ENCODE measurements at places on chromosomes 5 and 9. TPM values are rescaled to one million over a fixed set of nuclear protein-coding genes. Genes with fewer than 3 reads are reported as not detected.

DEPDC1B gene
- 0.30 TPM for total RNA-seq

GLRA1 gene
- total RNA-seq, result not detected

IL3 gene
- not detected for total RNA-seq

IGFBPL1 gene
- not detected for total RNA-seq

C5orf52 gene
- total RNA-seq, result not detected

SLC4A9 gene
- total RNA-seq, result 0.44 TPM

C9orf153 gene
- total RNA-seq, result 0.38 TPM

TERT gene
- not detected for total RNA-seq

- no peak for DNase-seq
These were observed 20.7 kb upstream of the TRMT10B start for GRCh38 chr9:37732952-37733351.

DNA sequence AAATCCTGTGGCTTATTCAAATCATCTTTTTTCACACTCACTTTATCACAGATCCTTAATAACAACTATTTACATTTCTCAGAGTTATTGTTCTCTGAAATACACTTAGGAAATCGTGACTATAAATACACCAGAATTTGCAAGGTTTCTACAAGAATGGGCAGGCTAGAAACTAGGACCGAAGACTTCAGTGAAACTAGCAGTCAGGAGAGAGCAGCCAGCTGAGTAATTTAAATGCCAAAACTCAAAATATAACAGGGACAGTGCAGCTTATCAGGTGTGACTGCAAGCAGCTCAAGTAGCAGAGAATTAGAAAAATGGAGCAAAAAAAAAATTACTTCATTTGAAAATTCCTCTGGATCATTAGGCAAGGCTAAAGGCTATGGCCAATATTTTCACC is 719.3 kb upstream of the ZNF608 start:
- no peak for DNase-seq

DNA sequence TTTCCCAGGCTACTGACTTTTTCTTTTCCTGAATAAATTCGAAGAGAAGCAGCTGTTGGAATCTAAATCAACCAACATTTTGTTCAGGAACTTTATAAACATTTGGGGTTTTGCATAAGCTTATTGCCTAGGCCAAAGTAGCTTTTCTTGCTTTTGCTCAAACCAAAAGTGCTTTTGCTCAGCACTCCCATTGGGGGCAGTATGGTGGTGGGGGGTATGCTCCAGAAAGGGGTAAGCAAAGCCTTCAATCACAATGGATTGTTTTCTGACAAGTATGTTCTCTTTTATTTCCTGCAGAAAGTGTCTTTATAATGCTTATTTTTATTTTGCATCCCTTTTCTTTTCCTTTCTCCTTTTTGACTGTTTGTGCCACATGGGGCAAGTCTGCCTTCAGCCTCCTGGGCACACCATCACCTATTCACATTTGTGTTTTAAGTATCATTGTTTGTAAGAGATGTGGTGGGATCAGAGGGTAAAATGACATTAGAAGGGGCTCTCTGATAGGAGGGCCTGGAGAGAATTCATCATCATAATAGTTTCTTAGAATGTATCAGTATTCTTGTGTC is 86.0 kb downstream of the PRDM6 start:
- DNase-seq, result no peak

- DNase-seq, result no peak
These were observed 236.3 kb downstream of the NSG2 start for GRCh38 chr5:174281855-174282254.

- DNase-seq, result no peak
These were observed 140.8 kb upstream of the ADAMTSL1 start for GRCh38 chr9:18333157-18333556.

DNA sequence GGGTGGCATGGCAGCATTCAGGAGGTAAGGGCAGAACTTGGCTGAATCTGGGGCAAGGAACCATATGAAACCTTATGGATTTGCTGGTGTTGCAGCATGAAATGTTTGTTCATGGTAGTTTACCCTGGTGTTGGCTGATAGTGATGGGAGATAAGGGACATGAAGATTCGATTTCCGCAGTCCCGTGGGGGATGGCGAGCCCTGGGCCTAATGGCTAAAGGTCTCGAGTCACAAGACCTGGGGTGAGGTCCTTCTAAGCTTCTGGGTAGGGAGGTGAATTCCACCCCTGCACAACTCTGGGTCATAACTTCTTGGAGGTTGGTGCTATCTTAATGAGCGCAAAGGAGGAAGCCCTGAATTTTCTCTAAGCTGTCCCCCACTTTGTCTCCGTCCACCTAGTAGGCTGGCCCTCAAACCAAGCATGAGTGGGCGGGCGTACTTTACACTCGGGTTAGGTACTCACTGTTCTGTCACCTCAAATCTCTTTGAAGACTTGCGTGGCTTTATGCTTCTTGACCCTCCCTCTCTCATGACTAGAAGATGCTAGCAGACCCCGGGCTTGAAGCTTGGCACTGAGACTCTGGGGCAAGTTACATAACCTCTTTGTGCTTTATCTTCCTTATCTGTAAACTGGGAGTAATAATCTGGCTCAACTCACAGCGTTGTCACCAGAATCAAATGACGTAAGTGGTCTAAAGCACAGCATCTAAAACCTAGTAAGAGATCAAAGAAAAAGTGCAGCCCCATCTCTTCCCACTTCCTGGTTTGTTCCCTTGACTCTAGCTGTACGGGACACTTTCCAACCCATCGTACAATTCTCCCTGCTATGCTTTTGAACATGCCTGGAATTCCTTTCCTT is 72.5 kb downstream of the BASP1 start:
- DNase-seq, result no peak

GRCh38 chr5:78280261-78280660 is 14.2 kb downstream of the AP3B1 start:
- DNase-seq, result no peak

DNA sequence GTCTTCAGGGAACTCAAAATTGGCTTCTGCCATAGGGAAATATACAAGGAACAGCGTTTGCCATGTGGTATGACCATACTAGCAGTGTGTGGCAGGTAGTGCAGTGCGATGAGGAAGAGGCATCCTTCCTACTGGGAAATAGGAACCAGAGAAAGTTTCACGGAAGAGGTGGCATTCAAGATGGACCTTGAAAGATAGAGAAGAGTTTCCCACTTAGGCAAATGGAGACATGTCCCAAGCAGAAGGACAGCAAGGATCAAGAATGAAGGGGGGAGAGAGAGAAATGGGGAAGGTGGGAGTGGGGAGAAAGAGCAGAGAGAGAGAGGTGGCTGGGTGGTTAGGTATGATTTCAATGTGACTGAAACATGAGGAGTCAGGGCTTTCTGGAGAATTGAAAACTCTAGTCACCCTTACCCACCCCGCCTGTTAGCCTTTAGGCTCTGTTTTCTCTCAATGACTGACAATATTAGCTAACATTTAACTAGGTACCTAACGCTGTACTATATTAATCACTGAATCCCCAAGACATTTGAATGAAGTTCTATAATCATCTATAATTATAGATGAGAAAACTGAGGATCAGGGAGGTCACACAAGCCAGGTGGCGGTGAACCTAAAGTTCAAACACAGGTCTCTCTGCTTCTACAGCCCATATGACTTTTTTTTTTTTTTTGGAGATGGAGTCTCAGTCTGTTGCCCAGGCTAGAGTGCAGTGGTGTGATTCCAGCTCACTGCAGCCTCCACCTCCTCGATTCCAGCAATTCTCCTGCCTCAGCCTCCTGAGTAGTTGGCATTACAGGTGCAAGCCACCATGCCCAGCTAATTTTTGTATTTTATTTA is 171.3 kb downstream of the NR3C1 start:
- DNase-seq, result no peak

DNA sequence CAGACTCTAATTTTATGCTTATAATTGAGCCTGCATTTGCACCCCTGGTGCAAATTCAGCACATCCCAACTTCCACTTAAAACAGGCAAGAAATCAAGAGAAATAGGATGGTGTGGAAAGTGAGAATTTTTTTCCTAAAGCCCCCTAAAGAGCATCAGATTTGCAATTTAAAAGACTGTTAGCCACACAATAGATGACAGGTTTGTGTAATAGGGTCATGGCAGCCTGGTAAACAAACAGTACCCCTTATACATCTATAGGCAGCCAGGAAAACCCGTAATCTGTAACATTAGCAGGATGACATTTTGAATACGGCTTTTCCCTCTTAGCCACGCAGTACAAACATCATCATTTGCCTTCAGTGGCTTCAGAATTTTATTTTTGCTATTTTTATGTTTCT is 17.2 kb downstream of the EBF1 start:
- no peak for DNase-seq

DNA sequence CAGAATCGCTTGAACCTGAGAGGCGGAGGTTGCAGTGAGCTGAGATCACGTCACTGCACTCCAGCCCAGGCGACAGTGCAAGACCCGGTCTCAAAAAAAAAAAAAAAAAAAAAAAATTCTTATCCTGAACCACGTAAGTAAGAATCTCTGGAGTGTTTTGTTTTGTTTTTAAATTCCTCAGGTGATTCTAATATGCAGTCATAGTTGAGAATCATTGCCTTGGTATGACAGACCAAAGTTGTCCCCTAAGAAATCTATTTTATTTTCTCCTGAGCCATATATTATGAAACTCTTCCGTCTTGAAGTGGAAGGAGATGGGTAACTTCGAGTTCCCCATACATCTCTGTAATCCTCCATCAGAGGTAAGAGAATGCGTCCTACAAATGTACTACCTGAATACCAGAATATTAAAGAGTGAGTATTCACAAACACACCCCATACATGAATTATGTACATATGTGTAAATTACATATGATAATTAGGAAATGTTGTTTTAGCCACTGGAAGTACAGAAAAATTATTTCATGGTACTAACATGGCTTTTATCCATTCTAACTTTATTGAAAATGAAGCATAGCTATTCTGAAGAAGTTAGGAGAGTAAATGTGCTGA is 26.7 kb upstream of the SVEP1 start:
- no peak for DNase-seq

DNA sequence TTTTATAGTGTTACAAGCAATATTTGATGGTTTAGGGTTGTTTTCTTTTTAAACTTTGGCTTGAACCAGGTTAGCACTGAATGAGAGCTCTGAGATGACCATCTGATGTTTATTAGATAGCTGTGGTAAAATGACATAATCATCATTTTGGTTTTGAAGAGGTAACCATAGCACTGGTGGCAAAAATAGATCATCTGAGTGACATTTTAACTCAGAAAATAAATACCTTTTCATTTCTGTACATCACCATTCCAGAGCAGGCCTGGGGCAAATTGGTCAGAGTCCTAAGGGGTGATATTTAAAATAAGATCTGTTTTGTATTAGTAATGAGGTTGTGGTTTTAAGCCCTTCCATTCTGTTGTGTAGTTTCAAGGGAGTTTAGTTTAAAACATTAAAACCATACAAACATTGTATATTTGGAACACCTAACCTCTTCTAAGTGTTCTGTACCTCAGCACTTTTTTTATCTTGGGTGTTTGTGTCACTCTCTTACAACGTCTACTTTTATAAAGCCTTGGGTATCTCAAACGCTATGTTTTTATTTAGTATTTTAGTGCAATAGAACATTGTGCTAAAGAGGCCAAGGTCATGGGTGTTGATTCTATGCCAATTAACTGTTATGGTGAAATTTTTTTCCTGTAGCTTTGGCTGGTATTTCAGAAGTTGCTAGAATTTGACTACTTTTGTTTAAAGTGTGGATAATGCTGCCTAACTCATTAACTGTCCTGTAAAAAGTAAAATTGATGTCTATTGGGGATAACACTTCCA is 166.1 kb downstream of the CD180 start:
- DNase-seq, result no peak

- no peak for DNase-seq
These were observed 114.3 kb upstream of the OTULINL start for GRCh38 chr5:14467251-14467650.

GRCh38 chr5:54656261-54656728 is 138.7 kb downstream of the SNX18 start:
- DNase-seq, result no peak

- no peak for DNase-seq
These were observed 121.2 kb upstream of the LIFR start for GRCh38 chr5:38677636-38678035.

DNA sequence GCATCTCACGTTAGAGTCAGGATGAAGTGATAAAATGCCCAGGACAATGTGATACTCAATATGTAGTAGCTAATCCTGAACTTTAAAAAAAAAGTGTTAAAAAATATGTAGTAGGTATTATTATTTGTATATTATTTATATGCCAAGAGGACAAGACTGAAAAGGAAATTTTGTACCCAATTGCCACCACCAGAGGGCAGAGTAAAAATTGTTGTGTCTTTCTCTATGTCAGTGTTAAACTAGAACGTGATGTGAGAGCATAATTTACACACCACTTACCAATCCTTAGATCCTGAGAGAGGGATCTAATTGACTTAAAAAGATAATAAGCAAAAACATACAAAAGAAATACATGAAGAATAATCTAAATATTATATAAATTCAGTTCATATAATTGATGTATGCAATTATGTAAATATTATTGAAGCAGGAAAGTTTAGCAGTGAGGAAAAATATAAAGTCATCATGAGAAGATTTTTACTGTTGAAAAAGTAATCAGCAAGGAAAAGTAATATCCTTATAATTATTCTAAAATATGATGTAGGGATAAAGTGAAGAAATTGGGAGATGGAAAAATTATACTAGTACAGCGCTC is 288.9 kb downstream of the RAB3C start:
- DNase-seq, result no peak

GRCh38 chr5:112087222-112087621 is 330.2 kb upstream of the NREP start:
- no peak for DNase-seq

GRCh38 chr9:105243015-105243686 is 1.3 kb upstream of the SLC44A1 start:
- no peak for DNase-seq

- DNase-seq, result no peak
These were observed 59.9 kb downstream of the TLE1 start for GRCh38 chr9:81629440-81629839.

DNA sequence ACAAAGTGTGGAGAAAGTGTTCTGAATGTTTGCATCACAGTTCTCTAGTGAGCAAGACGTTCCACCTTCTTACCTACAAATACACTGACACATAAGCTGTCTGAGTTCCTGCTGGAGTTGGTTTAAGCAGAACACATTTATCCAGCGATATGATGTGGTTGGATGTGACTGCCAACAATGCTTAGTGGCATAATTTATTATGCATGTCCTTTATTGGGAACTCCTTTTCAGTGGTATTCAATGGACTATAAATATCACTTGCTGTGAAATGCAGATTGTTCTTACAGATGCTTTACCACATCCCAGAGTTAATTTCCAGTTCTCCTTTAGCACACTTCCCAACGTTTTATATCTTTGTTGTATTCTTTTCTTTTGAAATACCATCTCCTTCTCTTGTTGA is 222.2 kb downstream of the LURAP1L start:
- DNase-seq, result no peak

All from left ventricle myocardium inferior (tissue), 1 donor.